ENCODE measurements at places on chromosomes 7 and 10.

DNA sequence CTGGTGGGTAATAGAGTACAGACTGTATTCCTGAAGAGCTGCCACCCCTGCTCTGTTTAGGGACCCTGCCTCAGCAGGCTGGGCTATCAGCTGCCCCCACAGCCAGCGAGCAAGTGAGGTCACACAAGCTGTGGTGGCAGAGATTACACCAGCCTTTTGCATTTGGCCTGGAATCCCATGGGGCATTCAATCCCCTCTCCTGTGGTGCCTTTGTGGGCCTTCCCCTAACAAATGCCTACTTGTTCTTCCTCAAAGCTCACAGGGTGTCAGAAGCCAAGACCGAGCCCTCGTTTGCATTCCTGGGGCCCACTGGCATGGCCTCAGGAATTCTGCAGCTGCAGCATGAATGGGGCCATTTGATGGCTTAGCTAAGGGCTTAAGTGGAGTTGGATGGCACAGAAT, 212.7 kb upstream of the PHYHIPL start:
- no peak for DNase-seq

DNA sequence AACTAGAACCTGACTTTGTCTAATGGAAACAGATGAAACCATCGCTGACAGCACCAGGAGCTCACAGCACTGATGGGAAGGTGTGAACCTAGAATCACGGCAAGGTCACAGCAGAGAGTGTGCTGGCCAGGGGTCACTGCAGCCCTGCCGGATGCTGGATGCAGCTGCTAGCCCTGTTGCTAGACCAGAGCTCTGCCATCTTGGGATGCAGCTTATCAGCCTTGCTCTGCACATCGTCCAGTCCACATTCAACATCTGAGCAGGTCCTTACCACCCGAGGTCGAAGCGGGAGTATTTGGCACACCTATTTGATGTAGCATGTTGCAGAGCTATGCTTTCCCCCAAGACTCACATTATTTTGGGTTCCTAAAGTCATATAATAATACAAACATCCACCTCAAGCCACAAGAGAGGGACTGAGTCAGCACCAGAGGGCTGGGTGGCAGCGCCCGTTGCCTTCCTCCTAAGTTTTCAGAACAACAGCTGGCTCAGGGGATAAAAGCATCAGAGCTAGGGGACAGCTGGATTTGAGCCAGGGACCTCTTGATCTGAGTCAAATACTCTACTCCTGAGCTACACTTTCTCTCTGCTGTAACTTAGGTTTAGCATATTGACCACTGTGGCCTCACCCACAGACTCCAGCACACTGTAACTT, 135.3 kb downstream of the ZNF467 start:
- no peak for DNase-seq

DNA sequence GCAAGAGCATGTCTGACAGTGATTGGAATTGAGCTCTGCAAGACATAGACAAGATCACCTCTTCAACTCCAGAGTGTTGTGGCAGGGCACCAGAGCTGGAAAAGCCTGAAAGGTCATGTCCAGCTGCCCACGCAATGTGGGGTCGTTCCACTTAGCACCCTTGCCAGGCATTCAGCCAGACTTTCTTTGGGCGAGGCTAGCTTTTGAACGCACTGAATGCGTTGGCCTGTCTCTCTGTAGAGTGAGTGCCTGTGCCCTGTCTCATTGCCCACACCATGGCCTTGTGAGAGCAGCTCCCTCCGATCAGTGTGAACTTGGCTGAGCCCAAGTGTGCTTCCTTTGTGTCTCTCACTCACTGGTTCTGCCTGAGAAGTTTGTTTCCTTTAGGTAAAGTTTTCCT, 23.3 kb downstream of the UBTD1 start:
- DNase-seq, result no peak

GRCh38 chr10:50367732-50368131, 116.4 kb upstream of the ASAH2 start:
- no peak for DNase-seq

DNA sequence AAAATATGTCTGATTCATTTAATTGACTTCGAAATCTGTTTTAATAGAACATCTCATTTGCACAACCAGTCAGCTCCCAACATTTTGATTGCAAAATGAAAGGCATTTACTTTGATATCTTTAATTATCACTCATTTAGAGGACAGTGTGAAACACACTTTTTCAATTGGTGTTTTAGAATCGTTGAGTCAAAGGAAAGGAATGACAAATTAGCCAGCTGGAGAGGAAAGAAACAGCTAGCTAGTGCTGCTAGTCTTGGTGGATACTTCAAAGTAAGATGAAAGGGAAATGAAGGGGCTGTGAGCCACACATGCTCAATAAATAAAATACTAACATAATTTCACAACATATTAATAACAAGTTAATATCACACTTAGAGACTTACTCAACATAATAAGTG, 570.2 kb downstream of the PHTF2 start:
- DNase-seq, result no peak

GRCh38 chr10:128551475-128551874, 425.3 kb upstream of the MKI67 start:
- DNase-seq, result no peak

DNA sequence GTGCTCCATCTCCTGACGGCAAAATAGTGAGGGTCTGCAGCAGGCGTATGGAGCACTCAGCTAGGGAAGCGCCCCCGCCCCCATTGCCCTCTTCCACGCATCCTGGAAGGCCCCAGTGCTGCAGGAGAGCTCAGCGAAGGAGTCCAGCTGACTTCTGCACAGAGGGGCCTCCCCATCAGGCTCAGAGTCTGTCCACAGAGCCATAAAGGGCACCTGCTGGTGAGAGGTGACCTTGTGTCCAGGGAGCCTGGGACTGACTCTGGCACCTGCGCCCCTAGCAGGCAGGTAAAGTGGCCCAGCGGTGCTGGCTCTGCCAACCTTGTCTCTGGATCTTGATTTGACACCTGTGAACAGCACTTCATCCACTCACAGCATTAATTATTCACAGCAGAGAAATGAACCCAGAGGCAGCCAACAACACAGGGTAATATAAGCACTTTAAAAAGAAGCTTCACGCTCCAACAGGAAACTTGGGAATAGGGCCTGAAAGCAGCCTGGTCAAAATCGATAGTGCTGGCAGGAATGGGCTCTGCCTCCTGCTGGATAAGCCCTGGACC, 59.6 kb downstream of the VOPP1 start:
- DNase-seq, result no peak

DNA sequence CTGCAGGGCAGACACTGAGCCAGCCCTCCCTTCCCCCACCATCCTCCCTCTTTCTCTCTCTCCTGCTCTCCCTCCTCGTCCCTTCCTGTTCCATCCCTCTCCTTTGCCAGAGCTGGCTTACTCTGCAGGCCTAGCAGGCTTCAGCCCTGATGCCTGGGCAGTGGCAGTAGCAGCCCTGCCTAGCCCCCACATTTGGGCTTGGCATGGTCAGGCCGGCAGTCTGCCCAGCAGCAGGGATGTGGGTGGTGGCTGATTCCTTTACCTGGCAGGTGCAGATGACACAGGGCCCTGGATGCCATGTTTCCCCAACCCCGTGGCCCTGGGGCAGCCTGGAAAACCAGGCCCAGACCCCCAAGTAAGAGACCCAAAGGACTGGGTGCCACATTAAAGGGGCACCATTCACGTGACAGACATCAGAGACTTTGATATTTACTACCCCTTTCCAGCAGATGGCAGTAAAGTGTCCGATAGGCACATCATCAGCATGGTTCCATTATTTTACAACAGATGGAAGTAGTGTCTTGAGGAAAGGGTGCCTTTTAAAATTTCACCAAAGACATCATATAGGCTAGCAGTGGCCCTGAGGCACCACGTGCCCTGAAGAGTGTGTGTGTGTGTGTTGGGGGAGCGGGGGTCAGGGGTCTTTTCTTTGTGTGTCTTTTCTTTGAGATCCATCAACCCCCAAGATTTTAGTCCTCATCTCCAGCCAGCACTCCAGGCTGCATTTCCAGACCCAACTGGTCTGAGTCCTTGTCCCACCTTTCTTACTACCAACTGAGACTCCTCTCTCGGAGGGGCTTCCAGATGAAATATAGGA, 5.9 kb downstream of the KCP start:
- peak; percentile 61 for DNase-seq

DNA sequence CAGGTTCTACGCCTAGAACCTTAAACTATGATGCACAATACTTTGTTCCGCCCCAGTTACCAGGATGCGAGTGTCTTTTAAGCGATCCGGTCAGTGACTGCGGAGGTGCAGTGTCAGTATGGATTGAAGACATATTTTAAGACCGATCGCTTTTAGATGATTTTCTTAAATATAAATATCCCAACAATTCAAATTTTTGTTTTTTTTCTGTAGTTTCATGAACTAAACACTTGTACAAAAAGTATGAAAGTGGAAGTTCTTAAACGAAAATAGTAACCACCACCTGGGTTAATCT, 835 bp downstream of the COMMD3 start:
- no peak for DNase-seq

DNA sequence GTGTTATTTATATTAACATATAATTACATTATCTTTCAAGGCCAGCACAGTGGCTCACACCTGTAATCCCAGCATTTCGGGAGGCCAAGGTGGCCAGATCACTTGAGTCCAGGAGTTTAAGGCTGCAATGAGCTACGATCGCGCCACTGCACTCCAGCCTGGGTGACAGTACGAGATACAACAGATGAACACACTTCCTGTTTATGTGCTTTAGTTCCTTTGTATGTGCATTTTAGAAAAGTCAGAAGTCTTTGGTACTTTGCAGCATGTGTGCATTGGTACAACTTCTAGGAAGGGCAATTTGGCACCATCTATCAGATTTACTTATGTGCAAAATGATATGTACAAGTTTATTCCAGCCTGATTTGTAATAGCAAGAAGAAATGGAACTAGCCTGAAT, 13.3 kb downstream of the SLC35G1 start:
- DNase-seq, result no peak

DNA sequence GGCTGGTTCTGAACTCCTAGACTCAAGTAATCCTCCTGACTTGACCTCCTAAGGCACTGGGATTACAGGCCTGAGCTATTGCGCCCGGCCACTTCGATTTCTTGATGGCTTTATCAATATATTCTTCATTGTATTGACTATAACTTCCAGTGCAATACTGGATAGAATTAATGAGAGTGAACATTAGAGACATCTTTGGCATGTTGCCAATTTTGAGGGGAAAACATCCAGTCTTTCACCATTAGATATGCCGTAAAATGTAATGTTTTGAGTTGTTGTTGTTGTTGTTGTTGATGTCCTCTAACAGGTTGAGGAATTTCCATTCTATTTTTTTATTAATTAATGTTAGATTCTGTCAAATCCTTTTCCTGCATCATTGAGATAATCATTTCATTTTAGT, 578.9 kb downstream of the ZWINT start:
- DNase-seq, result no peak

- no peak for DNase-seq
Measured at GRCh38 chr10:12638781-12639180, 289.4 kb downstream of the CAMK1D start.

DNA sequence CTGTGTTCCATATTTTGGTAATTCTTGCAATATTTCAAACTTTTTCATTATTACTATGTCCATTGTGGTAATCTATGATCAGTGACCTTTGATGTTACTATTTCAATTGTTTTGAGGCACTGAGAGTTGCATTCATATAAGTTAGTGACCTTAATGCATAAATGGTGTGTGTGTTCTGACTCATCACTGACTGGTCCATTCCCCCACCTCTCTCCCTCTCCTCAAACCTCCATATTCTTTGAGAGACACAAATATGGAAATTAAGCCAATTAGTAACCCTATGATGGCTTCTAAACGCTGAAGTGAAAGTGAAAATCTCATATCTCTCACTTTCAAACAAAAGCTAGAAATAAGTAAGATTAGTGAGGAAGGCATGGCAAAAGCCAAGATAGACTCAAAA, 739.6 kb downstream of the CCSER2 start:
- DNase-seq, result no peak

- DNase-seq, result no peak
Measured at GRCh38 chr7:112103246-112103645, 103.0 kb downstream of the DOCK4 start.

DNA sequence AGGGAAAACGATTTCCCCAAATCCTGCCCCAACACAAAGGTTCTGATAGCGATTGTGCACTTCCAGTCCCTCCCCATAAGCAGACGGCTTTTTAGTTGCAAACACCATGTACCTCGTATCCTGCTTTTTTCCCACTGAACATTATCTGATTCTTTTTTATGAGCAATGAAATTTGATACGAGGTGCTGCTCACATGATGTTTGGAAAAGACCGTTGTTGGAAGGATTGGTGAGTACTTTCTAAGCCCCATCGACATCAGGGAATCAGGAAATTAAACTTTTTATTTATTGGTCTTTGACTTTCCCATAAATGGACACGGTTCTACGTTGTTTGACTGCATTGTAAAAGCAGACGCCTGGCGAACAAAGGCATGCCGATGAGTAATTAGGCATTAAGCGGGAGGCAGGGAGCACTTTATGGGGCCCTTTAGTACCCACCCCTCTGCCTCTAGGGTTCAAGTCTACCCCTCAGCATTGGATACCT, 49.4 kb downstream of the TEX36 start:
- no peak for DNase-seq

- no peak for DNase-seq
Measured at GRCh38 chr10:75375838-75376237, 25.7 kb downstream of the ZNF503 start.
